Mesothelial cell of epicardium (in vitro differentiated cells): ENCODE measurements at places on chromosomes 2 and 18.

- H3K36me3 ChIP-seq = no peaks in the 10 kb centered on the region
- H3K27me3 ChIP-seq = no peaks in the 10 kb centered on the region
- H3K27ac ChIP-seq = no peak overlapping the region
These were observed 154.7 kb downstream of the MBD2 start for GRCh38 chr18:54069729-54070128.

- H3K36me3 ChIP-seq = no peaks in the 10 kb centered on the region
- H3K27me3 ChIP-seq = no peaks in the 10 kb centered on the region
- no peaks in the 10 kb centered on the region for H3K4me1 ChIP-seq
- no peak for DNase-seq
These were observed 152.3 kb downstream of the MYO5B start for GRCh38 chr18:50042611-50043010.

DNA sequence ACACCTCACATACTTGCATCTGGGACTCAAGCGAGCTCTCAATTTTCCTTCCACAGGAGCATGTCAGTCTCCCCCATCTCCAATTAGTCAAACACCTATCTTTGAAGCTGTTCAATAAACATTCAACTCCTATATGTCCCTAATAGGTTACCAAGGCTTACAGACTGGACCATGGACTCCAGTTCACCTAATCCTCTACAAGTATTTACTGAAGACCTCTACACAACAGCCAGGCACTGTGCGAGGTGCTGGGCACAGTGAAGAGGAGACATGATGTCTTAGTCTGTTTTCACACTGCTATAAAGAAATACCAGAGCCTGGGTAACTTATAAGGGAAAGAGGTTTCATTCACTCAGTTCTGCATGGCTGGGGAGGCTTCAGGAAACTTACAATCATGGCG lies 129.9 kb downstream of the MYO5B start:
- no peaks in the 10 kb centered on the region for H3K36me3 ChIP-seq
- no peak overlapping the region for H3K4me3 ChIP-seq
- H3K4me1 ChIP-seq = peaks cover 2% of the 10 kb centered on the region
- no peaks in the 10 kb centered on the region for H3K27me3 ChIP-seq
- no peak overlapping the region for H3K27ac ChIP-seq

GRCh38 chr18:23835506-23835905 lies 146.3 kb downstream of the LAMA3 start:
- no peak for DNase-seq
- no peak overlapping the region for H3K27ac ChIP-seq
- H3K27me3 ChIP-seq = no peaks in the 10 kb centered on the region
- no peaks in the 10 kb centered on the region for H3K36me3 ChIP-seq
- no peaks in the 10 kb centered on the region for H3K4me1 ChIP-seq

DNA sequence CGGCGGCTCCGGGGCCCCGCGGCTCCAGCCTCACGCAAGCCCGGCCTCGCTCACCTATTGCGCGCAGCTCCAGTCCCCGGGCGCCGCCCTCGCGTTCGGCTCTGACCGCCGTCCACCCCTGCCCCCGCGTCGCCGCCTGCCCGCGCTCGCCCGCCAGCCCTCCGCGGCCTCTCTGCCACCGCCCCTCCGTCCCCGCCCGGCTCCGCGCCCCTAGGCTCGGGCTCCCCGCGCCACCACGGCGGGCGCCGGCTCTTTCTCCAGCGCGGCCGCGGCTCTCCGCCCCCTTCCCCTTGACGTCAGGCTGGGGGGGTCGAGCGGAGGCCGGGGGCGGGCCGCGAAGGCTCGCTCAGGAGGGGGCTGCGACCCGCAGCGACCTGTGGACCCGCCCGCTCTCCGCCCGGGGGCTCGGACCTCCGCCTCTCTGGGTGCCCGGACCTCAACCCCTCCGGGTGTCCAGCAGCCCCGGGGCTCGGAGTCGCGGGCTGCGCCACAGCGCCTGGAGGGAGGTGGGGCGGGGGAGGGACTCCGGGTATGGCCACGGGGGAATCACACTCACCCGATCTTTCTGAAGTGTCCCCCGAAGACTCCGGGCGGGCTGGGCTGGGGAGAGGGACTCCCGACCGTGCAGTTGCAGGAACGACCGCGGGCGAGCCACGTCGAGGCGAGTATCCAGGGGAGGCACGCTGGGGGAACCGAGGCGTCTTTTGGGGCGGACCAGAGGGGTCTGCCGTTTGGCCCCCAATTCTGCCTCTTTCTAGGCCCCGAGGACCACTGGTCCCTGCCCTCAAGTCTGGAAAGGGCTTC lies at the start of gene SEMA4C:
Gene SEMA4C, minus strand, starts transcription at position 259 of the 804 bp plus-strand sequence. CDS start 2,194 bp downstream, outside the sequence.
- peak; percentile 74 for DNase-seq
- H3K4me1 ChIP-seq = peaks cover 55% of the 10 kb centered on the region
- no peaks in the 10 kb centered on the region for H3K27me3 ChIP-seq

GRCh38 chr18:44848644-44849335 lies 168.1 kb downstream of the SETBP1 start:
- H3K4me1 ChIP-seq = peaks cover 9% of the 10 kb centered on the region
- H3K27ac ChIP-seq = no peak overlapping the region
- H3K4me3 ChIP-seq = no peak overlapping the region
- no peak for DNase-seq

DNA sequence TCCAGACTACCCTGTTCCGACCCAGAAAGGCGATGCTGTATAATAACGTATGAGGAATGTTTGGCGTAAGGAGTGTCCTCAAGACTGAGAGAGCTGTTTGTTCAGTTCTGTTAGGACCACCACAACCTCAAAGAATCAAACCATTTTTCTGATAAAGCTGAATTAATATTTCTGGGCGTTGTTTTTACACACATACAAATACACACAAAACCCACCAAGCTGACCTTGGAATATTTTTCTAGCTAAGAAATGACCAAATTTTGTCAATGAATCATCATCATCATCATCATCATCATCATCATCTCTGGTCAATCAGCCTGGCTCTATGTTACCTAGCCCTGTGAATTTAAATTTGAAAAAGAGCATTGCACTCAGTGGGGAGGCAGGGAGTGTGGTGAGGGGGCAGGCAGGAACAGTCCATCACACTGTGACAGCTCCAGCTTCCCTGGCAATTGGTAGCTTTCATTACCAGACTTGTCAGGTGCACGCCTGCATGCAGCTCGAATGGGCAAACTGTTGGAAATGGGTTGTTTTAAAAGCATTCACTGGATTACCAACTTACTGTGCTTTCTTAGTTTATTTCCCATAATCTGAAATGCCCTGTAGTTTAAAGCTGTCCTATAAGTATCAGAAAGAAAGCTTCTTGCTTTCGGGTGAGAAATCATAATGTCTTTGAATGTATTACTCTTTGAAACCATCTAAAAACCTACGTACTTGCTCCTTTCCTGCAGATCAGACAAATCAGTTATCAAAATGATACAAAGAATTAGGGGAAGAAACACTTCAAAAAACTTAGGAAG lies 6.9 kb upstream of the POU3F3 start:
- DNase-seq = no peak
- H3K4me1 ChIP-seq = peaks cover 9% of the 10 kb centered on the region
- H3K27ac ChIP-seq = no peak overlapping the region
- H3K27me3 ChIP-seq = peaks cover 95% of the 10 kb centered on the region
- H3K4me3 ChIP-seq = no peak overlapping the region

DNA sequence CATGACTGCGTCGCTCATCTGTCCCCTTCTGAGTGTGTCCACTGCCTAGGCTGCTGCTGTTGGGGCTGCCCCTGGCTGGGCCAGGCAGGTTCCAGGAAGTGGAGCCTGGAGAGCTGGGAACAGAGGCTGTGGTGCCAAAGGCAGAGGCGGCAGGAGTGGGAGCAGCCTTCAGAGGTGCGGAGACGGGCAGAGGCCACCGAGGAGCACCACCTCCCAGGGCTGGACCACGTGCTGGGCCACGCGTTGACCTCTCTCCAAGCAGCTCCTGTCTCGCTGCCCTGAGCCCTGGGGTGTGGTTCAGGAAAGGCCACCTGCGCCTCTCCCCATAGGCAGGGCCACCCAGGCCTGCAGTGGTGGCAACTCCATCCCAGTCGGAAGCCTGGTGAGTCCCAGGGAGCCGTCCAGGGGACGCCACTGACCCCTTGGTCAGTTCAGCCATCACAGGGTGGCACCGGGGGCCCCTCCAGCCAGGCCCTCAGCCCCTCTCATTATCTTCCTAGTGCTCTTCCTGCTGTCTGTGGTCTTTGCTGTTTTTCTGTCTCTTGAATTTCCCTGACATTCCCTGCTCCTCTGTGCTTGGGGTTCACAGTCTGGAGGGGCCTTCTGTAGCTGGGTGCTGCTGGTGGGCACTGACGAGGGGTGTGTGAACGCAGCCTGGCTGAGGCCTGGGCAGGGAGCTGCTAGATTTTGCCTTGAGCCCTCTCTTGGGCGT lies 122.8 kb upstream of the HS6ST1 start:
- H3K4me3 ChIP-seq = no peak overlapping the region
- no peaks in the 10 kb centered on the region for H3K27me3 ChIP-seq
- peak; percentile 9 for DNase-seq
- H3K27ac ChIP-seq = peak overlapping the region; percentile 53
- H3K4me1 ChIP-seq = peaks cover 31% of the 10 kb centered on the region

GRCh38 chr18:845152-845819 lies 33.2 kb upstream of the YES1 start:
- no peaks in the 10 kb centered on the region for H3K36me3 ChIP-seq
- no peak overlapping the region for H3K27ac ChIP-seq
- H3K4me3 ChIP-seq = no peak overlapping the region
- peaks cover 11% of the 10 kb centered on the region for H3K27me3 ChIP-seq

DNA sequence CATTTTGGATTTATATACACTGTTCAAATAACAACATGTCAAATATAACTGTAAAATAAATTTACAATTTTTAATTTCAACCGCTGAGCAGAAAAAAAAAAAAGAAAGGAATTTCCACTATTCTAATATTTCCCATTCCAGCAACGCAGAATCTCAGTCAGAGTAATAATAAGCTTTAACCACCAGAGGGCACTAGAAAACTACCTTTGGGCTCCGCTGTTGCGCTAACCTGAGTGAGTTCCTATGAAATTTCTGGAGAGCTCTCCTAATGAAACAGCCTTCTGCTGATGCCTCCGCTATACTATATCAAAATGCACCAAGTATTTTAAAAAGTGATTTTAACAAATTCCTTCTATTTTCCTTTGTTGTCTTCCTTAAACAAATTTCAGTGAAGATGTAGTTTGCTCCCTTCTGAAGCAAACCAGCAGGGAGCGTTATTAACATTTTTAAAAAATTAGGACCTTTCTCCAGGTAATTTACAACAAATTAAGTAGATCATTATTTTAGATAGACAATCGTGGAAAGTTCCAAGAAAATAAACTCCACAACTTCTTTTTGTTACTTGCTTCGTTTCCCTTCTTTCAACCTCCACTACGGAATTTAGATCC lies 23.0 kb downstream of the ERMN start:
- peaks cover 26% of the 10 kb centered on the region for H3K4me1 ChIP-seq
- no peak overlapping the region for H3K4me3 ChIP-seq
- no peaks in the 10 kb centered on the region for H3K36me3 ChIP-seq

DNA sequence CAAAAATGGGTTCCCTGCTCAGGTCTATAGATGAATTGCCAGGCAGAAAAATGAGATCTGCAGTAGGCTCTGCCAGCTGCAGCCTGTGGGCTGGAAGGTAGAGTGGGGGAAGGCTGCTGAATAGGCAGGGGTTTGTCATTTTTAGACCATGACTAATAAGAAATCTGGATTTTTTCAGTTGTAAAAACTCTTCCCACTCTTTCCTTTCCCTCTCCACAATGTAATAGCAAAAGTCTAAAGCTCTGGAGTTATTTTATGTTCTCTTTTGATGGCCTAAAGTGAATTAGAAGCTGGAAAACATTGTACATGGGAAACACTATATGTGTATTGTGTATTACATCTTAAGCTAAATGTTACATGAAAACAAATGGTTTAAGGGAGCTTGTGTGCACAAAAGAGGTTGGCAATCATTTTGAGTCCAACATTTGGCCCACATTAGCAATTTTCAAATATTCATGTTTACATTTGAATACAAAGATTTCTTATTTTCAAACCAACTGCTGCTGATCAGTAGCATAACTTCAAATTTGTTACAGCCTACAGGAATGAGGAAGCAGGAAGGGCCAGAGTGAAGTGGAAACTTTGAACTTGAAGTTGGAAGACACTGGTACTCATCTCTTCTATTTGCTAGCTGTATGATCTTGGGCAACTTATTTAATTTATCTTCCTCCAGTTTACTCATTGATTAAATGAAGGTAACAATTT lies 407.1 kb downstream of the SLC4A3 start:
- H3K36me3 ChIP-seq = no peaks in the 10 kb centered on the region
- H3K4me3 ChIP-seq = no peak overlapping the region
- no peaks in the 10 kb centered on the region for H3K27me3 ChIP-seq

GRCh38 chr18:69999656-70000055 lies 52.0 kb upstream of the CD226 start:
- H3K27ac ChIP-seq = no peak overlapping the region
- peaks cover 7% of the 10 kb centered on the region for H3K36me3 ChIP-seq
- no peak overlapping the region for H3K4me3 ChIP-seq
- DNase-seq = no peak
- H3K27me3 ChIP-seq = no peaks in the 10 kb centered on the region

DNA sequence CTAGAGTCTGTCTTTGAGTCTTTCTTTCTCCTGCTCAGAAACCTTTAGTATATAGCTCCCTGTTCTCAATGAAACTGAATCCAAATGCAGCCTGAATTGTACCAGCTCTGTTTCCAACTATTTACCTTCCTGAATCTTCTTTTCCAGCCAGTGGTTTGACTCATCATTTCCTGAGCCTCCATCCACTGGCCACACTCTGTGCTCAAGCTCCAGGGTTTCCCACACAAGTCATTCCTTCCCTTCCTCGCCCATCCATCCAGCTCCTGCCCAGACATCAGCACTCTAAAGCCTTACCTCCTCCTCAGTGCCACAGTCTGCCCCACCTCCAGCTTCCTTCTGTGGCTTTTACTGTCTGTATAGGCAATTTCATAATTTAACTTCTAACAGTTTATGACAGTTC lies 233.6 kb upstream of the RASGRP3 start:
- H3K27ac ChIP-seq = no peak overlapping the region
- DNase-seq = no peak
- peaks cover 1% of the 10 kb centered on the region for H3K36me3 ChIP-seq
- H3K4me3 ChIP-seq = no peak overlapping the region
